ENCODE measurements at places on chromosomes 12 and 14. TPM values are rescaled to one million over a fixed set of nuclear protein-coding genes. Genes with fewer than 3 reads are reported as not detected.

The SMCO2 gene
- total RNA-seq: not detected

The GPR65 gene
- total RNA-seq: 15.5 TPM

The HSPB8 gene
- total RNA-seq: not detected

The MORN3 gene
- 17.3 TPM for total RNA-seq
